Diencephalon (tissue), 1 donor: ENCODE measurements at places on chromosomes 7 and 10. TPM values are rescaled to one million over a fixed set of nuclear protein-coding genes. Genes with fewer than 3 reads are reported as not detected.

RBM20 gene
- total RNA-seq = 0.23 TPM

POU6F2 gene
- 2.1 TPM for total RNA-seq

KIAA1217 gene
- 5.3 TPM for total RNA-seq

ZNHIT1 gene
- total RNA-seq = 57.9 TPM

SHH gene
- 8.5 TPM for total RNA-seq

PRKAG2 gene
- 47.3 TPM for total RNA-seq
